ENCODE measurements at places on chromosomes 1 and 21.

- DNase-seq: peak; percentile 79
Measured at GRCh38 chr1:59971464-59971911, 44.9 kb upstream of the CYP2J2 start.

DNA sequence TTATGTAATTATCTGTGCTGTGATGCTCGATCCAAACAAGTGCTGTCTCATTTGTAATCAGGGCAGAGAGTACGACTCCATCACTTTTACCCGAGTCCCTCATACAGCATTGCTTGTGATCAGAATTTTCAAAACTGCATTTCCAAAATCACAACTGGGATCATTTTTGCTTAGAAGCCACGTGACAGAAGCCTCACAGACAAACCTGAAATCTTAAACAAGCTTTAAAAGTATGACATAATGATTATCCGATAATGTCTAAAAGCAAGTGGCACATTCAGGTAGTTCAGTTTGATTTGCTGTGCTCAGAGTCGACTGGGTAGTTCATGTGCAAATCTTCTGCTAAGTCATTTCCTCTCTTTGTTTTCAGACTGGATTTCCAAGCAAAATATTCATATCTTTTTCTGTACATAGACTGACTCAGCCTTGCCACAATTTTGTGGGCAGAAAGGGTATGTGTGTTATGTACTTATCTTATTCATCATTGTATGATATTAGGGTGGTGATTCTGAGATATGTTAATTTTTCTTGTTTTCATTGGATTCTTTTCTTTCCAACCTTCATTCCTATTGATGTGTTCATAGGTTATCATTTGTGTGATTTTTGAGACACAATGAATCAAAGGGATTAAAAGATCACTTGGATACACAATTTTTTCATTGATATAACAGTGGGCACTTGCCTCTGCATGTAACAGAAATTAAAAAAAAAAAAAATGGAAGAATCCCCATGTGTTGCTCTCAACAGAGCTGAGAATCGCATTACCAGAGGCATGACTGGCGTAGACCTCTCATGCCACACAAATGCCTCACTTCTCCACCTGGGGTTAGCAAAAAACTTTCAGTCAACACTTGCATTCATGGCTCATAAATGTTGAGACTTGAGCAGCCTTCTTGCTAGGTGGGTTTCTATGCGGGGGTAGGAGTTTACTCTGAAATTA lies 355.7 kb downstream of the LTN1 start:
- DNase-seq: no peak

DNA sequence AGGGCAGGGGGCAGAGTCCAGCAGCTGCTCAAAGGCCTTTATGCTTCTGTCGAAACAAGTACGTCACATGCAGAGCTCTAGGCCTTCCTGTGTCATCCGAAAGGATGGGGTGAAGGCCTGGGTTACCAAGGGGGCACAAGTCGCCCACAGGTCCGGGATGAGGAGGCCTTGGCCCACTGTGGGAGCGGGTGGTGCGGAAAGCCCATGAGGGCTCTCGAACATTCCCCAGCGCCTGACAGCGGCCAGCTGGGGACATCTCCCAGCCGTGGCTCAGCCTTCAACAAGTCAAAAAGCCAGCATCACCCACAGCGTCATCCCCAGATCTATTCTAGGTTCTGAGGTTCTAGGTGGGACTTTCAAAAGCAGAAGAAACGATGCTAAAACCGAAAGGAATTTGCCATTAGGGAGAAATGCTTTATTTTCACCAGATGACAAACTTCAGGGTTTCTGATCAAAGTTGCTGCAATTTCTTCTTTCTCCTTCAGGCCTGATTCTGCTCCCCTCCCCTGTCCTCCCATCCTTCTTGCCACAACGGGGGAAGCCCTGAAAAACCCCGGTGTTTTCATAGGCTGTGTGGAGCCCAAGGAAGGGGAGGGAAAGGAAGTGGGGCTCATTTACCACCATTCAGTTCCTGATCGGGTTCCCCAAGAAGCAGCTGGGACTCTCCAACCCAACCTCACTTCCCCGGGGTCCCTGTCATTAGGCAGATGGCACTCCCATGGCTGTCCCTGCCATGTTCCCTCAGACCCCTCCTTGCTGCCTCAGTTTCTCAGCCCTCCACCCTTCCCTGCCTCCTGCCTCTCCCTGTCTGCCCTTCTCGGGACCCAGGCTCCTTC lies 17.6 kb downstream of the GPR137B start:
- DNase-seq: no peak

DNA sequence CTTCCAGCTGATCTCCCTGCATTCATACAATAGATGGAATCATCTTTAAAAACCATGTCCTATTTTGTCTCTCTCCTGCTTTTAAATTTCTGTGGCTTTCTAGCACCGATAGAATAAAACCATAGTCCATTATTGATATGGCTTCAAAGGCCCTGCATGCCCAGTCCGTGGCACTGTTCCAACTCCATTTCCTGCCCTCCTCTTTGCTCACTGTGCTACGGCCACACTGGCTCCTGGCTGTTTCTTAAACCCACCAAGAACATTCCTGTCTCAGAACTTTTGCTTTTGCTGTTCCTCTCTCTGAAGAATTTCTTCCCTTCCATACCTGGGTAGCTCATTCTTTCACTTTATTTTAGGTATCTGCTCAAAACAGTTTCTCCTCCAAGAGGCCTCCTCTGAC lies 7.2 kb downstream of the SLAMF1 start:
- DNase-seq: peak; percentile 5

- no peak for DNase-seq
Measured at GRCh38 chr1:6660415-6661049, 35.9 kb downstream of the THAP3 start.

GRCh38 chr1:82034812-82035211 lies 234.1 kb downstream of the ADGRL2 start:
- no peak for DNase-seq

DNA sequence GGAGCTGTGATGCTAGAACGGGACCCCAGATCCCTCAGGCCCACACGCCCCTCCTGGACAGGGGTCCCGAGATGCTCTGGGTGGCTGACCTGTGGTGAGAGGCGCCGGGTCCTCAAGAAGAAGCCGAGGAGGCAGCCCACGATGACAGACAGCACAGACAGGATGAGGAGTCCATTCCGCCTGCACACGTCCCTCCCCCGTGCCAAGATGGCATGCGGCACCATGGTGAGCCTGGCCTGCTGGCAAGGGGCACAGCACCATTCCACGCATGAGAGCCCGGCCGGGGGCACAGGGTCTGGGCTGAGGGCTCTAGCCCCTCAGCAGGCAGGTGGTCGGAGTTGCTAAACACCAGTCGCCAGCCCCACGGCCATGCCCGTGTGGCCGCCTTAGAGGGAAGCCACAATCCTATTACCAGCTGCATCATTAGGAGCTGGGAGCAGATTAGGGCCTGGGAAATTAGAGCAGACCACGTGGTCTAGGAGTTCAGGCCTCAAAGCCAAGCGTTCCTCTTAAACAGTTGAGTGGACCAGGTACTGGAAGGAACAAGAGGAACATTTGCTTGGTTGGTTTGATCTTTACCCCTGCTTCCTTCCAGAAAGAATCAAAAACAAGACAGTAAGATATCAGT lies at the start of gene SLC1A7:
SLC1A7 (minus strand) TSS at position 413 of the 628 bp plus-strand sequence; CDS start at position 224, 189 bp downstream.
- DNase-seq: no peak

- DNase-seq: no peak
Measured at GRCh38 chr1:183032122-183032921, 9.1 kb downstream of the LAMC1 start.

DNA sequence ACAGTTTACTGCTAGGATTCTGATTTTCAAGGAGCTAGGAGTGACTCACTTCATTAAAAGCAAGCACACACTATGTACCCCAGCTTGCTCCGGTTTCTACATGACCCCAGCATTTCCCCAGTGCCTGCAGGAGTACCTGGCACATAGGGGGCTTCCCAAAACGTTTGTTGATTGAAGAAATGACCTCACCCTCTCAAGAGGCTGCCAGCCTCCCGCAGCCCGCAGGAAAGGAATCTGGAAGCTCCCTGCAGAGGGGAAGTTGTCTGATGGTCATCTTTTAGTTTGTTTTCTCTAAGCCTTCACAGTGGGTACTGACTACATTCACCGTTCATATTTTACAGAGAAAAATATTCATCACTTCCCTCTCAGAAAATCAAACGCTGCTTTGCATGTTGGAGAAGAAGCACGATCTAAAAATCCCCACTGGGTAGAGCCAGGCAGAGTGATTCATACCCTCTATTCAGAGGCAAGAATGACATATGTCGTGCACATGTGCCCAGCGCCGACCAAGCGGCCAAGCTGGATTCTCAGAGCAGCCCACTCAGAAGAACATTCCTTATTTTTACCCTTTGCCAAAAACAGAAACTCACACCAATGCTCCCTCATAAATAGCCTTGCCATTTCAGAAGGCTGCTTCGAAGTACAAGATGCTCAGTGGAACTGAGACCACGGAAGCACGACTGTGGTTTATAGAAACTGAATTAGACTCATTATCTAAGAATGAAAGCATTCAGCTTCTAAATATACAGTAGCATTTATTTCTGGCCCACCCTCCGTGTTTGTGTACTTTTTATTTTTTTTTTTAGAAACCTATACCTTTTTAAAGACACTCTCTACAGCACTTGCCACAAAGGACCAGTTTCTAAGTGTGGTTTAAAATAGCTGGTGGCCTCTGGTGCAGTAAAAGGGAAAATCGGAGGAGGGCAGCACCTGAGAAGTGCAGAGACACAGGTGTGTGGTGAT lies 143.2 kb downstream of the MIS18A start:
- DNase-seq: no peak

- DNase-seq: no peak
Measured at GRCh38 chr1:58786927-58787245, 3.0 kb upstream of the JUN start.

DNA sequence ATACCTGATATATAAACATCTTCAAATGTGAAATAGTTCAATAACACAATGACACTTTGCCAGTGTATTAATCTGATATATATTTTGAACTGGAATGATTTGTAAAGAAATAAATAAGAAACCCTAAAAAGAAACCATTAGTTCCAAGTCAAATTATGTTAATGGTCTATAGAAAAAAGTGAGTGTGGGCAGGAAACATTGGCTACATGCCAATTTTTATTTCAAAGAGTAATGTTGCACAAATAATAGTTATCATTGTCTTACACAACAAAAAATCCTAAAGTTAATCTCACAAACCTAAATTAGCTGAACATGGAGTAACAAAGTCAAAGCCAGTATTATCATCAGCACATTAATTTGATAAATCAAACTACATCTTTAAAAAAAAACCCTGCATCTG lies 37.9 kb upstream of the BATF3 start:
- no peak for DNase-seq

GRCh38 chr1:192852001-192852947 lies 43.4 kb downstream of the RGS2 start:
- no peak for DNase-seq

DNA sequence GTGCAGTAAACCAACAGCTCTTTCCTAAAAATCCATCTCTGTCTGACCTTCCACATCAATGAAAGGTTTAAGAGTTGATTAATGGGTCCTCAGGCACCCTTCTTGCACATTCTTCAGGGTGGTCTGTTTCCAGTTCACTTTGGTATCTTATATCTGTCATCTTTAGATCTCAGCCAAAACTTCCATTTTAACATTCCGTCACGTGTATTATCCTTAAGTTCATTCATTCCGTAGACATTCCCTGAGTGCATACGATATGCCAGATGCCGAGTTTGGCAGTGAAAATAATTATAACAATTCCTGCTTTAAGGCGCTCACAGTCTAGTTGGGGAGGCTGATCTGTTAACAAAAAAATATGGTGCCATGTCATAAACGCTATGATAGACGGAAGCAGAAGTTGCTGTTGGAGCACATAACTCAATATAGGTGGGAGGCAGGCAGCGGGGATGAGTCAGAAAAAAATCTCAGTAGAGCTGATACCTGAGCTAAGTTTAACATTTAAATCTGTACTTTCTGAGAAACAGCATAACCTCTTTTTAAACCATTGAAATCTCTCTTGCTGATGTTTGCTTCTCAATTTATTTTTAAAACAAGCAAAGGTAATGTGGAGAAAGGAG lies 59.6 kb upstream of the HOOK1 start:
- no peak for DNase-seq

DNA sequence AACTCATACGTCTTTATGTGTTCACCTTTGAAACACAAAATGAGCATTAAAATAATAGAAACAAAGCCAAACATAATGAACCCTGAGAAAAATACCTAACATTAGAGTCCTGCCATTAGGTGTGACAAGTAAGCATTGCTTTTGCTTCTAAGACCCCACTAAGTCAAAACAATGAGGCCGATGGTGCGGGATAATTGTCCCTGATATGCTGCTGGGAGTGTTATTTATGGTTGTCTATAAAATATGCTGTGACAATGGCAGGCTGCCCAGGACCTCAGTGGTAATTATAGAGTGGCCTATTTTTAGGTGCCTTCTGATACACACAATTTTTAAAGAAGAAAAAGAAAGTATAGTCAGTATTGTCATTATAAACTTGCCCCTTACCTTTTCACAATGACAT lies 1423.1 kb downstream of the AMY1C start:
- peak; percentile 49 for DNase-seq

DNA sequence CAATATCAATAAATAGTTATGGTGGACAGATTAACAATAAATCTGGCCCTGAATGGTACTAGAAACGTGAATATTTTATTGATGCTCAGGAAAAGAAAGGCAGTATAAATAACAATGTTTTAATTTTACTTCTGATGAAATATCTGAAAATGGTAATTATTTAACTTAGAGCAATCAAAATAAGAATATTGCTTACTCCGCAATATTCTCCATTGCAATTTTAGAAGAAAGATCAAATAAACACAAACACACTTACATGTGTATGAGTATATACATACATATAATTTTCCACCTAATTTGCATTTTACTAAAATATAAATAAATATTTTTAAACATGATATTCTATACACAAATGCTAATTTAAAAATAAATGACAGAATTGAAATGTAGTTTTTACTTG lies 1130.5 kb downstream of the NCAM2 start:
- no peak for DNase-seq

GRCh38 chr1:173038875-173039554 lies 11.7 kb downstream of the TNFSF18 start:
- DNase-seq: no peak

GRCh38 chr1:156627313-156627880 lies 8.2 kb downstream of the HAPLN2 start:
- DNase-seq: no peak

DNA sequence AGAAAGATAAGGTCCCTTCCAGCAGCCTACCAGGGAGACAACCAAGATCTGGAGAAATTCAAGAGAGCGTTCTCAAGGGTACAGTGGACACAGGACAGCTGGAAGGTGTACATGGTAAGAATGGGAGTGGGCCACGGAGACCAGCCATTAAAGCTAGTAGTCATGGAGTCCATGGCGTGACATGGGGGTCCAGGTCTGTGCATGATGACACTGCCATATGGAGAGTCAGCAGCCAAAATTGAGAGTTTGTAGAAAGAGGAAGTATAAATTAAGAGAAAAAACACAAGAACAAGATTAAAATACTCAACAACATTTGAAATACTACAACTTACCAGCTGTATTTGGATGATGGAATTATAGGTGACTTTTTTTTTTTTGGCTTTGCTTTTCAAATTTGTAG lies 7.9 kb upstream of the LORICRIN start:
- no peak for DNase-seq

DNA sequence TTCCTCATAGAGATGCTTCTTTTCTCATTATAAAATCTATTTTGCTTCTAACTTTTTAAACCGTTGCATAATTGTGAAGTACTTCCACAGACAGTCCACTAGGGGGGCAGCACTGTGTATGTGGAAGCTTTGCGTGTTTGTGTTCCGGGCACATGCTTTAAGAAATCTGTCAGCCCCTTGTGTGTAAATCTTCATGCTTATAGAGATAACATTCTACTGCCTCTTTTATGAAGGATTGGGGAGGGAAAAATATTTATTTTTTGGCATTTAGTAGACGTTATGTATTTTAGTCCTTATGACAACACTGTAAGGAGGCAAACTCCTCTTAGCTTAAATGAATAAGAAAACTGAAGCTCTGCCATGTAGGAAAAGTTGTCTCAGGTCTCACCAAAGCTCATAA lies 157.3 kb upstream of the PTGFR start:
- DNase-seq: no peak

Data from NCI-H345 (cell line).